ENCODE measurements at places on chromosomes 3 and 15.

DNA sequence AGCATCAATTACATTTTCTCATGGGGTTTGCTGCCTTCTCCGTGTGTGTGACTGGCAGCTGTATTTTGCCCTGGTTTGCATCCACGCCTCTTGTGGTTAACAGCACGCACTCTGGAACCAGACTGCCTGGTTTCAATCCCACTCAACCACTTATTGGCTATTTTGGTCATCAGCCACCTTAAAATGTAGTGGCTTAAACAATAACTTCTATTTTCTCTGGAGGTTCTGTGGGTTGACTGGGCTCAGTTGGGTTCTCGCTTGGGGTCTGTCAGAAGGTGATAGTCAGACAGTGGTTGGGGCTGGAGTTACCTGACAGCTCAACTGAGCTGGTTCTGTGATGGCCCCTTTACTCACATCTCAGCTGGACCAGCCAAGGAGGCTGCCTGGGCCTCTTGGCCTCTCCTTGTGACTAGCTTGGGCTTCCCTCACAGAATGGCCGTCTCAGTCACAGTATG lies 36.8 kb downstream of the EHD4 start:
- DNase-seq: peak; percentile 28

DNA sequence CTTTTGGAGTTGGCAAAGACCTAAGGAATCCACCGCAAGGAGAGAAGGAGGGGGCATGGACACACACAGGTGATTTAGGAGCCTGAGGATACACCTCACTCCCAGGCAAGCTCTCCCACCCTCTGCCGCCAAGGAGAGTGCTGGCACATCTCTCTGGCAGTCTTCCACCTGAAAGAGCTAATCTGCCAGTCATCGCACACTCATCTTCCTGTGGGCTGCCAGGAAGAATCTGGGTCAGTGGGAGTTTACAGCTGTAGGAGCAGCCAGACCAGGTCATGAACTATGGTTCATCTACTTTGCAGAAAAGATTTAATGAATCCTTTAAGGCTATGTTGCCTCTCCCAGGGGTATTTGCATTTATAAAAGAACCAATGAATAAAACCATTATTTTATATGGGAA lies 170.6 kb upstream of the TSC22D2 start:
- no peak for DNase-seq

DNA sequence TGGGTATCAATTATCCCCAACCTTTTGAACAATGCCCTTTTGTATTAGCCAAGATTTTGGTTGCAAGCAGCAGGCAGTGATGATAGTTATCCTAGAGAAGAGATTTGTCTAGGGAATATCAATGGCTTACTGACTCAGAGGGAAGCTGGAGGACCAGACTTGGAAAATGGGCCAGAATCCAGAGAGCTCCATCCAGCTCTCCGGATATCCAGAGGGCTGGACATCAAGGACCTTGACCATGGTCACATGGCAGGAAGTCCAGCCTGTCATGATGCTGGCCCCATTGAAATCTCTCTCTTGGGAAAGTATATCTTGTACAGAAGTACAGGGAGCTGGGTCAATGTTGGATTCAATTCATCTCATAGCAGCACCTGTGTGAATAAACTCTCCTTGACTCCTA lies 148.5 kb upstream of the PDZRN3 start:
- no peak for DNase-seq

- DNase-seq: no peak
Measured at GRCh38 chr3:154040283-154040682, 80.9 kb upstream of the ARHGEF26 start.

- no peak for DNase-seq
Measured at GRCh38 chr3:170049146-170050000, 11.6 kb downstream of the GPR160 start.
